ENCODE measurements at places on chromosomes 5 and 9. TPM values are rescaled to one million over a fixed set of nuclear protein-coding genes. Genes with fewer than 3 reads are reported as not detected.

DNA sequence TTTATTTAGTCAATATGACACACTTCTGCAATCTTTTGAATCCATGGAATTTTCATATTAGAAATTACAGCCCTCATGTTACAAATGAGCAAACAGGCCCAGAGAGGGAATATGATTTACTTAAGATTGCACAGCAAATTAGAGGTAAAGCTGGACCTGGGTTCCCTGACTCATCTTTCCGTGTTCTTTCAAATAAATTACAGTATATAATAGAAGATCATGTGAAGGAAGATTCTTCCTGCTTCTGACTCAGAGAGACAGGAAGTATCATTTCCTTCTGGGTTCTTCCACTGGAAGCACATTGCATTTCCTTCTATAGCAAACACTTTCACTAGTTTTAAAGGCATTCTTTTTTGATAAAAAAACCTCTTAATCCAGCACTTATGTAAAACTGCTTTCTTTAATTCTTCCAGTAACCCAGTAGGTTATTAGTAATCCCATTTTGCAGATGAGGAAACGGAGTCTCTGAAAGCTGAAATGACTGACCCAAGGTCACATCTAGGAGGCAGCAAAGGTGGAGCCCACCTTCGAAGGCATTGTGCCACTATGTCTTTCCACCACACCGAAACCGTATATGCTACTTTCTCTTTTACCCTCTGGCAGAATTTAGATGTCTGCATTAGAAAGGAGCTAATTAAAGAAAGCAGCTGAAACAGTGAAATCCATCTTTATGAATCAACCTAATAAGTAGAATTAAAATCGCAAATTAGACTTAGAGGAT lies 566.7 kb upstream of the KLF4 start:
- no peak overlapping the region for H3K27ac ChIP-seq
- H3K27me3 ChIP-seq = no peaks in the 10 kb centered on the region
- DNase-seq = no peak
- H3K36me3 ChIP-seq = no peaks in the 10 kb centered on the region
- H3K4me3 ChIP-seq = no peak overlapping the region

DNA sequence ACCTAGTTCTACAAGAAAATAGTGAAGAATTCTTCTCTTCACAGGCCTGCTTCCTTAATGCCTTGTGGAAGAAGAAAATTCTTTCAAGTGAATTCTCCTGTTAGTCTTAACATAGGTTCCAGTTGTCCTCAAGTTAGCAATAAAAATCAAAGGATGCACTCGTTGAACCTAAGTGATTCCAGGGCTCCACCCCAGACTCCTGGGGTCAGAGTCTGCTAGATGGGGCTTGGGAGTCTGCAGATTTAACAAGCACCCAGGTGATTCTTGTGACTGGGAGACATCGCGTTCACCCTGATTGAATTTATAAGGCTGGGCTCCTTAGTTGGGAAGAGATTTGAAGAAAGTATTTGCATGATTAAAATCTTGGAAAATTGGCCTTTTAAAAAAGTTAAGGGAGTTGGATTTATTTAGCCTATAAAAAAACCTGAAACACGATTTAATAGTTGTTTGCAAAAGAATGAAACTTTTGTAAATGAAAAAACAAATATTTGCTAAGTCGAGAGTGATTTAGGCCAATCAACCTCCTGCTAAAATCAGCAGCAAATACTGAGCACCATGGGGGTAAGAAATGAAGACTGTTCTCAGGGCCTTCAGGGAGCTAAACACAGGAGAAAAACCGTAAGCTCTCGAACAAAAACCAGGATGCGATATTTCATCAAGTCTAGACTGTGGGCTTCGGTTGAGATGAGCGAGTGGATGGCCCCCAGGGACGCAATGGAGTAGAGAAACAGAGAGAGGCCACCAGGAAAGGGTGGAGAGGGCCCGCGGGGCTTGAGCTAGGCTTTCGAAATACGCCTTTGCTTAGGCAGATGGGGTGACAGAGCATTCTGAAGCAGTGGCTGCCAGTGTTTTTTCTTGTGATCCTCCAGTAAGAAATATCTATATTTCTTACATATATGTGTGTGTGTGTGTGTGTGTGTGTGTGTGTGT lies 86.9 kb upstream of the TTC23L start:
- no peak for DNase-seq
- H3K36me3 ChIP-seq = no peaks in the 10 kb centered on the region
- no peak overlapping the region for H3K27ac ChIP-seq
- H3K4me1 ChIP-seq = peaks cover 8% of the 10 kb centered on the region
- H3K27me3 ChIP-seq = no peaks in the 10 kb centered on the region

- H3K4me3 ChIP-seq = no peak overlapping the region
- DNase-seq = no peak
- H3K27ac ChIP-seq = no peak overlapping the region
These were observed 17.4 kb downstream of the ADAMTS19 start for GRCh38 chr5:129477532-129477931.

The PRLR gene
- total RNA-seq = not detected

DNA sequence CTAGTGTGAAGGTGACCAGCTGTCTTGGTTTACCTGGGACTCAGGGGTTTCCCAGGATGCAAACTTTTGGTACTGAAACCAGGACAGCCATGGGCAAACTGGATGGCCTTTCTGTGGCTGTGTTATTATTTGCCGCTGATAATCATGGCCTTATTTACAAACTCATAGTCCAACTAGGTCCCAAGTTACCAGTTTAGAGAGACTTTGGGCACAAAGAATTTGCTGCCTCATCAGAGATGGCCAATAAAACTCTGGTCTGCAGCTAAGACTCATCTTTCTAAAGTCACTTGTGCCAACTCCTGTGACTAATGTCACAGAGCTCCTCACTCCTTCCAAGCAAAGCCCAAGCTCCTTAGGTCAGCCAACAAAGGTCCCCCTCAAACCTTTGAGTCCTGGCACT lies 47.5 kb upstream of the PLPP6 start:
- no peaks in the 10 kb centered on the region for H3K4me1 ChIP-seq
- H3K27ac ChIP-seq = no peak overlapping the region
- H3K4me3 ChIP-seq = no peak overlapping the region

The AFAP1L1 gene
- 15.1 TPM for total RNA-seq

DNA sequence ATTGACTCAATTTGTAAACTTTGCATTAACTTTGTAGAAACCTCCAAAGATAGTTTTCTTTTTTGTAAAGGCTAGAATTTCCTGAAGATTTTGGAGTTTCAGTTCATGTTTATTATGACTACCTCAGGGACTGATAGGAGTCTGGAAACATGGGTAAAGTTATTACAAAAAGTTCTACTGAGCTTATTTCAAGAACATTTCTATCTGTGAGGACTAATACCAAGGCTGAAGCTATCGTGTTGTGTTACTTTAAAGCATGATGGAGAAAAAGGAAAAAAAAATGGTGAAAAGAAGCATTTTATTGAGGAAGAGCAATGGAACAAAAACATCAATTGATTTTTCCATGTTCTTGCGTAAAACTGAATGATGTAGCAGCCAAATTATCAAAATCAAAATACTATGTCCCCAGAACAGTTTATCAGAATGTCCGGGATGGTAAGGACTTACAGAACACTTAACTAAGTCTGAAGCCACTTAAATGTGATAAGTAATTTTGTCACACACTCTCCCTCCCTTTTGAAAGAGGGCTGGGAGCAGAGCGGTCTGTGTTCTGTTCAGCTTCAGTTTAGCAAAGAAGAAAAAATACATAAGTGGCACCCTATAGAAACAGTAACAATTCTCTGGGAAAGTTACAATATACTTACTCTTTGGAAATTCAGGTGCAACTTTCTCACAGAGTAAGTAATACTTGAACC lies 25.1 kb upstream of the VCAN start:
- DNase-seq = no peak
- H3K36me3 ChIP-seq = no peaks in the 10 kb centered on the region
- H3K4me3 ChIP-seq = no peak overlapping the region

- H3K36me3 ChIP-seq = no peaks in the 10 kb centered on the region
- DNase-seq = no peak
- H3K4me3 ChIP-seq = no peak overlapping the region
- no peak overlapping the region for H3K27ac ChIP-seq
These were observed 1.5 kb downstream of the SPINK9 start for GRCh38 chr5:148336704-148337435.

The SHOC1 gene
- not detected for total RNA-seq

The FBN2 gene
- total RNA-seq = 1.7 TPM

GRCh38 chr9:89841456-89841855 lies 236.6 kb downstream of the GADD45G start:
- no peaks in the 10 kb centered on the region for H3K27me3 ChIP-seq
- DNase-seq = no peak
- no peak overlapping the region for H3K27ac ChIP-seq

The FABP6 gene
- total RNA-seq = 12.2 TPM

The SEMA4D gene
- 61.3 TPM for total RNA-seq

The TSSK1B gene
- total RNA-seq = not detected

GRCh38 chr9:77016526-77017504 lies 2.6 kb upstream of the FOXB2 start:
- no peak overlapping the region for H3K27ac ChIP-seq
- no peak overlapping the region for H3K4me3 ChIP-seq
- H3K27me3 ChIP-seq = peaks cover 94% of the 10 kb centered on the region
- H3K4me1 ChIP-seq = peaks cover 34% of the 10 kb centered on the region
- no peaks in the 10 kb centered on the region for H3K36me3 ChIP-seq
- peak; percentile 27 for DNase-seq

DNA sequence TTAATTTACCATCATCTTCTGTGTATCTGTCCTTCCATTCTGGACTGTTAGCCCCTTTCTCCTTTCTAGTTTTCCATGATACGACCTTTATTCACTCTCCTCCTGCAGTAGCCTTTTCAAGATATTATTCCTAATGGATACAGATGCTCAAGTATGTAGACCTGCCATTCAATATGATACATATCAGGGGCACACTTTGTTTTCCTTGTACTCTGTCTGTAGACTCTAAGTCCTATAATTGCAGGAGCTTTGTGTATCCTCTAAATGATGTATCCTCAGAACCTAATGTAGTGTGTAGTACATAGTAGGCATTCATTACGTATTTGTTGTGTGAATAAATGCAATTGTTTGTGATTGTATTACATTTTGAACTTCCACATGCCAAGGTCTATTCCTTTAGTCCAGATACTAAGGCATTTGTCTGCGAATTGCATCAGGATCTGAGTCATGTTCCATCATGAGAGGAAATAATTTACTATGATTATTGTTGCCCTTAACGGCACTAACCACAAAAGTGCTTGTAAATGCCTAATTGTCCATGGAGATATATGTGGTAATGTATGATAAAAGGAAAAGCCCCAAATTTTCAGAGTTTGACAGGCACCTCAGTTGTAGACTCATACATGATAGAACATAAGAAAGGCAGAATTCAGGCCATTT lies 57.1 kb upstream of the IZUMO3 start:
- DNase-seq = no peak
- H3K4me1 ChIP-seq = no peaks in the 10 kb centered on the region
- no peak overlapping the region for H3K27ac ChIP-seq
- H3K4me3 ChIP-seq = no peak overlapping the region
- H3K27me3 ChIP-seq = no peaks in the 10 kb centered on the region

The TTC23L gene
- 0.51 TPM for total RNA-seq

The SLC6A19 gene
- 0.06 TPM for total RNA-seq

The ESM1 gene
- total RNA-seq = 10.3 TPM

GRCh38 chr9:110160123-110160522 lies 47.8 kb downstream of the C9orf152 start:
- H3K27ac ChIP-seq = no peak overlapping the region
- H3K27me3 ChIP-seq = no peaks in the 10 kb centered on the region
- DNase-seq = no peak
- peaks cover 11% of the 10 kb centered on the region for H3K36me3 ChIP-seq
- no peak overlapping the region for H3K4me3 ChIP-seq

DNA sequence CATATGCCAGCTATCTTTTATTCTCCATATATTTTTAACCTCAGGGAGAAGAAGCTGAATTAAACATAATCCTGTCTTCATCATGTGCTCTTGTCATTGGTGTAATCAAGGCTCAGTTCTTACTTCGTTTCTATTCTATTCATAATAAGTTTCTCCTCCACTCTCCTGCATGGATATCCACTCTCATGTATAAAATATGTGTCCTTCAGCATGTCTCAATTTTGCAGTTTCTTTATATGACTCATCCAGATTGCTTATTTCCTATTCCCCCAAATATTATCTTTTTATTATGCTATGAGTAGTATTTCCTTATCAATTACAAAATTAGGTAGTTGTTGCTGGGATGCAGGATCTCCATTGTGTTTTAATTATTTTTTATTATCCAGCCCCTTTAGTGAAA lies 643.7 kb upstream of the ACO1 start:
- DNase-seq = no peak
- H3K27me3 ChIP-seq = no peaks in the 10 kb centered on the region
- no peaks in the 10 kb centered on the region for H3K36me3 ChIP-seq
- H3K4me1 ChIP-seq = no peaks in the 10 kb centered on the region
- no peak overlapping the region for H3K4me3 ChIP-seq

DNA sequence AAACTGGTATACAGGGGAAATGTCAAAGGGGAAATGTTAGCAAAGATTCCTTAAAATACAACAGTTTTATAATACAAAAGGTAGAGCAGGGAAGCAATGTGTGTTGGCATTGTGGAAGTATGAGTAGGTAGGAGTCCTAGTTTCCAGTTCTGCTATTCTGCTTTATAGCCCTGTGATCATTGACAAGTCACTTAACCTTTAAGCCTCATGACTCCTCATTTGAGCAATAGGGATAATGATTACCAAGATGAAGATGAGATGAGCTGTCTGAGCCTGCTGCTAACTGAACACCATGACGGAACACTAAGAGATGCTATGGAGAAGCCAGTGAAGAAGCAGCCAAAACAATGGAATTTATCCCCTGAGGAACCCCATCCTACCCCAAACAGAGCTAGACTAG lies 251.7 kb downstream of the PAPPA start:
- no peak overlapping the region for H3K27ac ChIP-seq
- H3K27me3 ChIP-seq = no peaks in the 10 kb centered on the region
- no peak overlapping the region for H3K4me3 ChIP-seq
- no peak for DNase-seq
- no peaks in the 10 kb centered on the region for H3K4me1 ChIP-seq
- no peaks in the 10 kb centered on the region for H3K36me3 ChIP-seq
